ENCODE measurements at places on chromosomes 16 and 17. TPM values are rescaled to one million over a fixed set of nuclear protein-coding genes. Genes with fewer than 3 reads are reported as not detected.

- no peak for DNase-seq
Observed at GRCh38 chr17:74393346-74393942, 26.1 kb downstream of the GPR142 start.

The KRTAP17-1 gene
- total RNA-seq = not detected

The SALL1 gene
- total RNA-seq = 3.5 TPM

- DNase-seq = peak; percentile 63
Observed at GRCh38 chr16:85172455-85173145, 60.3 kb upstream of the CIBAR2 start.

DNA sequence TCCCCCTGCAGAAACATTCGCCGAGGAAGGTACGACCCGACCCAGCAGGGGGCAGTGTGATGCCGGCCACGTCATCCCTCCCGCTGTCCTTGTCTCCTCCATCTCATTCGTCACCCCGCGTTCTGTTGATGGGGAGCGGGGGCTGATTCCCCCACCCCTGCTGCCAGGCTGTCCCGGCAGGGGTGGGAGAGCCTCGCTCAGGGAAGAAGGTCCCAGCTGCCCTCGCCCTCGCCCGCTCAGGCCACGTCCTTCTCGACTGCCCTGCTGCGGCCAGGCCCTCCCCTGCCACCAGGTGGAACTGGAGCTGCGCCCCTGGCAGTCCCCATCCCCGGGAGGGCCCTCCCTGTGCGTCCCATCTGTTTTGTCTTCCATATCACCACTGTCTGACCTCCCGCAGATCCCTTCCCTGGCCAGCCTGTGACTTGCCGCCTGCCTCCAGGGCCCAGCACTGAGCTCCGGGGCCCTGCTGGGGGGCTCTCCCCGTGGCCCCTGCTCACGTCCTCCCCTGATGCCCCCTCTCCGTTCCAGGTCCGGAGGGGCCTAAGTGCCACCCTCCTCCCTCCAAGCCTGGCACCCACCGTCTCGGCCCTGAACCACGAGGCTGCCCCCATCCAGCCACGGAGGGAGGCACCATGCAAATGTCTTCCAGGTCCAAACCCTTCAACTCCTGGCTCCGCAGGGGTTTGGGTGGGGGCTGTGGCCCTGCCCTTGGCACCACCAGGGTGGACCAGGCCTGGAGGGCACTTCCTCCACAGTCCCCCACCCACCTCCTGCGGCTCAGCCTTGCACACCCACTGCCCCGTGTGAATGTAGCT is 20.6 kb downstream of the ADAM11 start:
- DNase-seq = peak; percentile 71

GRCh38 chr17:75013092-75013559 is 656 bp downstream of the MRPL58 start:
- no peak for DNase-seq

DNA sequence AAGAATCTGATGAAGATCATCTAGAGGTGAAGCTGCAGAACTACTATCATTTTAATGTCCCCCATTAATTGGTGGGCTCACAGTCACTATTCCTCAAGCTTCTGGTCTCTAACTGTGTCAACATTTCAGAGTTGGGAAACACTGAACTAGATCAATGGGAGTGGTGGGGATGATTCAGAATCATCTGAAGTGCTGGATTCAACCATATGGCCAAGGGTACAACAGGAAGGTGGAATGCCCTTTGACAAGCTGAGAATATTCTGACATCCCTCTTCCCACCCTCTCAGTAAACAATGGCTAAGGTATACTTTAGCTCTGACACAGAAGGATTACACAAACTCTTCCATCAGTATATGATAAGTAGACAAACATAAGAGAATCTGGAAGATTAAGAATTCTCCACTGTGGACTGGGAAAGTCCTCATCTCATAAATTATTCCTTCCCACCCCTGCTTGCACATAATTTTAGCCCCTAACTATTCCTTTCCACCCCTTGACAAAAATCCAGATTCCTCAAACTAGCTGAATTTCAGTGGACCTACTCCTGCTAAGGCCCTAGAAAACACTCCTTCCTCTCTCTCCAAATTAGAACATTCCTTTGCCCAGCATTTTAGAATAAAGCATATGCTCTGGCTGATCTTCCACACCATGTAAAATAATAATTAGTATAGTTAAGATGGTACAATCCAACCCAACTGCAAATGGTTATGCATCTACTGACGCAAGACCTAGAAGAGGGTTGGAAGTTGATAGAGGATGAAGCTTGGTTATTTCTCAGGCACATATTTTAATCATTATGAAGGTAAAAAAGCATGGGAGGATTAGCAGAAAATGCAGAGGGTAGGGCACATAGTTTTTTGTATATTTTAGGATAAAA is 16.3 kb upstream of the RFFL start:
- DNase-seq = peak; percentile 31

The SERPINF2 gene
- total RNA-seq = 0.43 TPM

- peak; percentile 80 for DNase-seq
Observed at GRCh38 chr17:39621523-39622379, 5.0 kb upstream of the PPP1R1B start.

DNA sequence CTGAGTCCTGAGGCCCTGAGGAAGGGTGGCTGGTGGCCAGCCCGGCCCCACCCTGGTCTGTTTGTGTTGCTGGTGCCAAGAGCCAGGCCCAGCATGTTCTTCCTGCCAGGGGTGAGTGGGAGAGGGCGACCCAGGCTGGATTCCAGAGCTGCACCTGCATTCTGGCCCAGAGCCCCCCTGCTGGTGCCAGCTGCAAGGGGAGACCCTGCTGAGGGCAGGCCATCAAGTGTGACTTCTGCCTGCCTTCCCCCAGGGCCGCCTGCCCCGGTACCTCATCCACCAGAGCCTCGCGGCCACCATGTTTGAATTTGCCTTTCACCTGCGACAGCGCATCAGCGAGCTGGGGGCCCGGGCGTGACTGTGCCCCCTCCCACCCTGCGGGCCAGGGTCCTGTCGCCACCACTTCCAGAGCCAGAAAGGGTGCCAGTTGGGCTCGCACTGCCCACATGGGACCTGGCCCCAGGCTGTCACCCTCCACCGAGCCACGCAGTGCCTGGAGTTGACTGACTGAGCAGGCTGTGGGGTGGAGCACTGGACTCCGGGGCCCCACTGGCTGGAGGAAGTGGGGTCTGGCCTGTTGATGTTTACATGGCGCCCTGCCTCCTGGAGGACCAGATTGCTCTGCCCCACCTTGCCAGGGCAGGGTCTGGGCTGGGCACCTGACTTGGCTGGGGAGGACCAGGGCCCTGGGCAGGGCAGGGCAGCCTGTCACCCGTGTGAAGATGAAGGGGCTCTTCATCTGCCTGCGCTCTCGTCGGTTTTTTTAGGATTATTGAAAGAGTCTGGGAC is 2.4 kb upstream of the TCAP start:
- no peak for DNase-seq

DNA sequence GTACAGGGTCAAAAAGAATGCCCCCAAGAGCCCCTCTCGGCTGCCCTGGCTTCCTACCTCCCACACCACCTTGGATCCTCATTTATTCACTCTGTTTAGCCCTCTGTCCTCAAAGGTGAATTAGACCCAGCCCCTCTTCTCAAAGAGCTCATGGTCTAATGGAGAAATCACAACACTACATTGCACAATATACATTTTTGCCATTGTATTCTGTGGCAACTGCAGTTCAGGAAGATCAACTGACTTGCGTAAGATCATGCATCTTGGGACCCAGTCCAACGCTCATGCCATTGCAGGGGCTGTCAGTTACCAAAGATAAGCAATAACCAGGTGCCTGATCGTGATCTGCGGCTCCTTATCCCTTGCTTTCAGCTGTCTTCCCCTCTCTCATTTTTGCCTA is 1.4 kb downstream of the KRT38 start:
- peak; percentile 26 for DNase-seq

The SLFN11 gene
- 95.9 TPM for total RNA-seq

DNA sequence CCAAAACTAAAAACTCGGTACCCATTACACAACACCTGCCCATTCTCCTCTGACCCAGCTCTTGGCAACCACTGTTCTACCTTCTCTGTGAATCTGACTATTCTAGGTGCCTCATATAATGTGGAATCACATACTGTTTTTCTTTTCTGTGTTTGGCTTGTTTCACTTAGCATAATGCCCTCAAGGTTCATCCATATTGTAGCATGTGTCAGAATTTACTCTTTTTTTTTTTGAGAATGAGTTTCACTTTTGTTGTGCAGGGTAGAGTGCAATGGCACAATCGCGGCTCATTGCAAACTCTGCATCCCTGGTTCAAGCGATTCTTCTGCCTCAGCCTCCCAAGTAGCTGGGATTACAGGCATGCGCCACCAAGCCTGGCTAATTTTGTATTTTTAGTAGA is 59.5 kb upstream of the RBL2 start:
- DNase-seq = no peak

DNA sequence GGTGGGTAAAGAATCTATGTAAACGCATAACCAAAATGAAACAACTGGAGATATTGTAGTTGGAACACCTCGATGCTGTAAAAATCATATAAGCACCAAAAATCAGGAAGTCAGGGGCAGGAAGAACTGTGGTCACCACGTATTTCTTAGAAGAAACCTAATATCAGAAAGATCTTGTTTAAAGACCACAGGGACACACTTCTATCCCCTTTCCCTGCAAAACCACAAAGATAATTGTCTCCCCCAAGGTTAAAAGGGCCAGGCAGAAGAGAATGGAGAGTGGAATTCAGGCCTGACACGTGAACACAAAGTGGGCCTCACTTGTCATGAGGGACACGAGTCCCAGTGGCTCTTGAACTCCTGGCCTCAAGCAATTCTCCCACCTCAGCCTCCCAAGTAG is 68.1 kb downstream of the GSG1L start:
- no peak for DNase-seq

The NPIPA2 gene
- 0.43 TPM for total RNA-seq

DNA sequence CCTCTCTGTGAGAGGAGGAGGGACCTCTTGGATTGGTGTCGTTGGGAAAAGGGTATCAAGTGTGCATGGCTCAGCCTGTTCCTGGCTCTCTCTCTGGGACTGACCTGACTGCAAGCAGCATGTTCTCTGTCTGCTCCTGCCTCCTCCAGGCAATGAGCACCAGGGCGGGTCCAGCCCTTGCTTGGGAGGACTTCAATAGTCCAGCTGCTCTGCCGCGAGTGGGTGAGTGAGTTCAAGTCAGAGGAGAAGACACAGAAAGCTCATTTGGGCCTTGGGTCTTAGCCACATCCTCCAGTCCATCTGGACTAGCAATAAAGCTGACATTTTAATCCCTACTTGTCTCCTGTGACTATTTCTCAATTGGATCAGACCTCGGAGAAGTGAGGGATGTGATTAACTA is 25.2 kb upstream of the TNS4 start:
- peak; percentile 77 for DNase-seq

The IL17C gene
- not detected for total RNA-seq

DNA sequence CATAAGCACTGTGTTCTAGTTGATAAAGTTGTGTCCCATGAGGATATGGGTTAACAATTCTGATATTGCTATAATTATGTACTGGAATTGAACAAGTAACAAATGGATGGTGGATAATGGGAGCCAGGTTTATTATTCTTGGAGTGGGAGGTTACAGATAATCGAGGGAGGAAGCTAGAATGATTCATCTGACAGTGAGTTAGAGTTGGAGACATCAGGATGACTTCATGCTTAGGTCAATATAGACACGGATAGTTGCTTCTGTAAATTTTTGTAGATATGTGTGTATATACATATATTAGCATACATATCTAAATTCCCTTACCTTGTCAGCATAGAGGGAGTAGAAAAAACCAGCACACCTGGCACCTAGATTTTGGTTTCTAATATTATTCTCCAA is 293.4 kb downstream of the SHISA9 start:
- DNase-seq = no peak

The B9D1 gene
- 40.2 TPM for total RNA-seq

The IRX6 gene
- not detected for total RNA-seq

DNA sequence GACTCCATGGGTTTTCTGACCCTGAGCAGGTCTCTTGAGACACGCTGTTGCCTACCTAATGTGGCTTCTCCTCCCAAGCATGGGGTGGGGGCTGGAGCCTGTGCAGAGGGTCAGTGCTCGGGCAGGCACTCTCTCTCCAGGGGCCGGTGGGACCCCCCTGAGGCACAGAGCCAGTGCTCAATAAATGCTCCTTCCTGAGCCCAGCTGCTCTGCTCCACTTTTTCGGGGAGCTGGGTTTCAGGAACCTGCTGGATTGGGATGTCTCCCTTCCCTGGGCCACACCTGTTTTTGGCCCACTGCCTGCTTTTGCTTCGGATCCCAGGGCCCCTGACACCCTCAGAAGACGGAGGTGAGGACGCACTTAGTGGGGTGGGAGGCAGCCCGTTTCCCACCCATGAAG is 1.3 kb upstream of the TRIM65 start:
- no peak for DNase-seq

The TTYH2 gene
- total RNA-seq = 1.3 TPM

The LPCAT2 gene
- total RNA-seq = 47.7 TPM

DNA sequence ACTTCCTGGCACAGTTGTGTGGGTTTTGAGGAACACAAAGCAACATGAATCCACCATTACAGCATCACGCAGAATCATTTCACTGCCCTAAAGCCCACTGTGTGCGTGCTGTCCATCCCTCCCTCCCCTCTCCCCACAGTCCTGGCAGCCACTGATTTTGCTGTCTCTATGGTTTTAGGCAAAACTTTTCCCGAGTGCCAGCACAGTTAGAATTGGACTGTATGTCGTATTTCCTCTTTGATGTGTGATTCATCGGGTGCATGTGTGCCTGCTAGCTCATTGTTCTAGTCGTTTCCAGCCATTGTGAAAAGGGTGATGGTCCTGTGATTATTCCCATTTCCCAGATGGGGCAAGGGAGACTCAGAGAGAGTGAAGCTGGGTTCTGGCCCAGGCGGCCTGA is 12.7 kb downstream of the KLHL36 start:
- no peak for DNase-seq

The ABCC11 gene
- total RNA-seq = under 0.01 TPM

Data from fibroblast of villous mesenchyme (primary cell).